ENCODE measurements at places on chromosomes 11 and 22.

GRCh38 chr22:19887256-19887985, 32.7 kb upstream of the GNB1L start:
- DNase-seq, result no peak

DNA sequence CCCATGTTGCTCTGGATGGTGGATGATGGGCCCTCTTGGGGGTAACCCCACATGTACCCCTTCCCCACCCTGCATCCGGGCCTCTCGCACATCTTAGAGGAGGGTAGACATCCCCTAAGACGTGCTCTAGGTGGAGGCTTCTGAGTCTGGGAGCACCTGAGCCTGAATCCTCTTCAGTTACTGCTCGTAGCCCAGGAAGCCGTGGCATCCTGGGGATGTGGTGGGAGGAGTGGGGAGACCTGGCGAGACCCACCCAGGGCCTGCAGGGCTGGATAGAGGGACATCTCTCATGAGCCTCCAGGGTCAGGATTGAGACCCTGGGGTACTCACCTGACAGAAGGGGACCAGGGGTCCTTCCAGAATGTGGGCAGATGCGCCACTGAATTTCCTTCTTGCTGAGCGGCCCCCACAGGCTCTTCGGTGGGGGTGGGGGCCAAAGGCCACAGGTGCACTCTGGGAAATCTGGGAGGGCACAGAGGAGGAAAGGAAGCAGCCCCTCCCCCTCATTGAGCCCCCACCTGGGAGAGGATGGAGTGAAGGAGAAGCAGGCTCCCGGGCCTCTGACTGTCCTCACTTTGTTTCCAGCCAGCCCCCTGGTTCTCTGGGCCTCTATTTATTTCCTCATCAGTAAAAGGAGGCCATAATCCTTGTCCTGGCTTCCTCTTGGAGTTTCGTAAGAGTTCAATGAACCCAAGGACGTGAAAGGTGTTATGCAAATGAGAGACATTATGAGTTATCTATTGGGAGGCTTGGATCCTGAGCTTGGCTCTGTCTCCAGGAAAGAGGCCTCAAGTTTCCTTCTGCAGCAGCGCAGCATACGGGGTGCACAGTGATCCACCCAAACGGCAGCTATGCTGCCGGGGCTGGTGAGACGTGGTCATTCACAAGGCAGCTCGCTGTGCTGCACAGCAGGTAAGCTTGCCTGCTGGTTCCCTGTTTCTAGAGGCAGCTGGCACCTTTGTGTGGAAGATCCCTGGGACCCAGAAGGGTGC, 31.2 kb downstream of the KCNJ4 start:
- no peak for DNase-seq

DNA sequence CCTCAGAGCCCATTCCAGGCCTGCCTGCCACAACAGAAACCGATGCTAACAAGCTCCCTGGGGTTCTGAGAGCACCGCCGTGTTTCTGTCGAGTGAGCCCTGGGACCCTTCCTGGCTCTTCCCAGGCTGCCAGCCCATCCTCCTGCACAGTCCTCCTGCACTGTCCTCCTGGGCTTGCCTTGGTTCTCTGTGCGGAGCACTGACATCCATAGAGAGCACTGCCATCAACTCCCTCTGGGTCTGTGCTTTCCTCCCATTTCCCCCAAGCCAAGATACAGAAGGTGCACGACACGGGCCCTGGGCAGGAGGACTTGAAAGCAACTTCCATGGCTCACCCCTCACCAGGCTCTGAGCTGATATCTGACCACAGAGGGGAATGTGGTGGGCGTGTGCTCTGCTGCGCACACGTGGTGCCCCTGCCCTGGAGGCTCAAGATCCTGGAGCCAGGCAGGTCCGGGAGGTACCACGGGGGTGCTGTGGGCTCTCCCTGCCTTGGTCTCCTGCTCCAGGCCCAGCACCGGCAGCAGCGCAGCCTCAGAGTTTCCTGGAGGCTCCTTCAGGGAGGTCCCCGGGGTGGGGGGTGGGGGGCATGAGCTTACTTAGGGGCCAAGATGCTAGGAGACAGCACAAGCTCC, 304.2 kb downstream of the BRD1 start:
- DNase-seq, result no peak

DNA sequence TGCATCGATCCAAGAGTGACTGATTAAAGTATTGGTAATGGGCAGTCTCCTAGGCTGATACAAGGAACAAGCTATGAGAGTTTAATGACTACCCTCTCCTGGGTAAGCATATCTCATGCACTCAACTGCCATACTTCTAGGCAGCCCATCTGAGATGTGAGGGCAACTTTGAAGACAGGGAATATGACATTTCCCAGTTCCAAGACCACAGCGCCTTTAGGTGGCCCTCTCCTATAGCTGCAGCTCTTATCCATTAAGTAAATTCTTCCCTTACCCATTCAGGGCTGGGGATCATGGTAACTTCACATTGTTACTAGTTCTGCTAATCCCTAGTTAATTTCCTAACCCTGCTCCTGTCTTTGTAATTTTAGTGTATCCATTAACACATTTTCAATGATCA, 157.3 kb upstream of the CTSC start:
- no peak for DNase-seq

DNA sequence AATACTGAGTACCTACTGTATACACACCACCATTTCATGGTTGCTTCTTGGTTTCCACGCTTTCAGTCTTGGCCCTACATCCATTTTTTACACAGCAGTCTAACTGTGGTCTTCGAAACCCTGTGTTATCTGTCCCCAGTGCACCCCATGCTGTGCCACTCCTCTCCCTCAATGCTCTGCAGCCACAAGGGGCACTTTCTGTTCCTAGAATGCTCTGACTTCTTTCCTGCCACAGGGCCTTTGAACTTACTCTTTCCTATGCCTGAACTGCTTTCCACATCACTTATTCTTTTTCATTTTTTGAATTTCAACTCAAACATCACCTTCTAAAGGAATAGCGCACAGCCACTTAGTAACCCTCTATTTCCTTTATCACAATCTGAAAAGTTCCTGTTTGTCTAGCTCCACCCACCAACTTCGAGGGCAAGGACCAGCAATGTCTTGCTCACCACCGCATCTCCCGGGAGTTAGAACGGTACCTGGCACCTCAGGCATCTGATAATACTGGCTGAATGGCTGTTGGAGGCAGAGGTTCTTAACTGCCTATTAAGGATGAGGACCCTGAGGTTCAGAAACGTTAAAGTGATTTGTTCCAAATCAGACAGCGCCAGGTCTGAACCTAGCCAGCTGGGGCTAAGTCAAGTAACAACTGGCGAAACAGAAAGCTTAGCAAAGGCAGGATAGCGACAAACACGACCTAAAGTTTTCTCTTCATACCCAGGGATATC, 568 bp downstream of the ALG8 start:
- peak; percentile 23 for DNase-seq

DNA sequence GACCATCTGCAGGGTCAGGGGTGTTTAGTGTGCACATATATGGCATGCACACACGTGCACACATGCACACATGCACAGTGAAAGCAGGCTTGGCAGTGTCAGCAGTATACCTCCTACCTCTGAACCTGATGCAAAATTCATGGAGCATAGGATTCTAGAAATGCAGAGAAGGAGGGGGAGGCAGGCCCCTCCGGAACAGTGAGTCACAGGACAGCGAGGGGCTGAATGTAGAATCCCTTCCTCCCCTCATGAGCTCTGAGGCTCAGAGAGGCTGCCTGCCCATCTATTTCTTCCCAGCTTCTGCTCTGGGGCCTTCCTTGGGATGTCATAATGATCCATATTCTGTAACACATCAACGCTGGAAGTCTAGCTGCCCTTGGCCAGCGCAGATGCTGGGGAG, 66.7 kb upstream of the NECTIN1 start:
- no peak for DNase-seq

DNA sequence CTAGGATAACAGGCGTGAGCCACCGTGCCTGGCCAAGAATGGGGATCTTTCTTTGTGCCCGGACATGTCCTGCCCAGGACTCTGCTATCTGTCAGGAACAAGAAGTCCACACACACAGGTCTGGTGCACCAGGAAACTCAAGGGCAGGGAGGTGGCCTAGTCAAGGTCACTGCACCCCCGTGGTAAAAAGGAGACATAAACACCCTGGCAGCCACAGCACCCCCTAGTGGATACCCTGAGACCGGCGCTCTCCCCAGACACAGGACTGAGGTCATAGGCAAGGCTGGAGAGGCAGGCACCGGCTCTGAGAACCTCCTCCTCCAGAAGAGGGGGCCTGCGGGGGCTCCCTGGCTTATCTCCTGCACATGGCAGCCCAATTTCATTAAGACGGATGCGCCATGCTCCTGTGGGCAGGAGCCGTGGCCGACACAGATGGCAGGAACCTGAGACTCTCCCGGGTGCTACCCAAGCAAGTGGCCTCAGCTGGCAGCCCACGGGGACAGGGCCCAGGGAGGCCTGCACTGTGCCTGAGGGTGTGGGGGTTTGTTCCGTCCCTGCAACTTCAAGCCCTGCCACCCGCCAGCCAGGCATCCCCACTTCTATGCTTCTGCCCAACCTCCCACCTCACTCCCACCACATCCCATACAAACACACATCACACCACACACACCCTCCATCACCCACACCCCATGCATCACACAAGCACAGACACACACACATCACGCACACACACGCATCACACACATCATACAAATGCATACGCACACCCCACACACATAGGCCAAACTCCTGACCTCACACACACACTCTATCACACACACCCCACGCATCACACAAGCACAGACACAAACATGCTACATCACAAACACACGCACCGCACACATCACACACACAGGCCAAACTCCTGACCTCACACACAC, 19.6 kb downstream of the MACROD1 start:
- DNase-seq, result peak; percentile 35

GRCh38 chr11:40337118-40337517, 1122.3 kb downstream of the LRRC4C start:
- no peak for DNase-seq

GRCh38 chr11:115931548-115932083, 427.4 kb upstream of the CADM1 start:
- no peak for DNase-seq

DNA sequence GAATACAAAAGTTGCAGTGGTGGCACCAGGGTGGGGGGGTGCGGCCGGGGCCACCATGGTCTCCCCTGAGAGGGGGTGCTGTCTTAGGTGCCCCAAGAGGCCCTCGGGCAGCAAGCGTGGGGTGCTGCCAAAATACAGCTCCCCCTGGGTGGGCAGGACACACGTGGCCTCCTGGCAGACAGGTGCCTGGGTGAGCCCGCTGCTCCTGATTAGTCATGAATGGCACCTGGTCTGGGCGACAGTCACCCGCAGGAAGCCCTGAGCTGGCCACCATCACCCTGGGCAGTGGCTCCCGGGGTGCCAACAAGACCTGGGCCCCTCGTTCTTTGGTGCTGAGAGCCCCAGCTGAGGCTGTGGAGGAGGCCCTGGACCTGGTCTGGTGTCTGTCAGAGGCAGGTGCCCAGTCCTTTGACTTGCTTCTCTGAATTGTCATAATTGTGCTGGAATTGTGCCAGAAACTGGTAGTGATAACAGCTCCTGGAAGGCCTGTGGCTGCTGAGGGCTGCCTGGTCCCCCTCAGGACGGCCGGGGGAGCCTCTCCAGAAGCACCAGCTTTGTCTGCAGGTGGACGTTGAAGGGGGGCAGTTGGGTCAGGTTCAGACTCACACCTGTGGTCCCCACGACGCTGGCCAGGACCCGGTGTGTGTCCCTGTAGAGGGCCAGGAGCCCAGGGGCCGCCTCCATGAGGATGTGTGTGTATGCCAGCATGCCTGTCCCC, 14.8 kb downstream of the ALG12 start:
- DNase-seq, result no peak

DNA sequence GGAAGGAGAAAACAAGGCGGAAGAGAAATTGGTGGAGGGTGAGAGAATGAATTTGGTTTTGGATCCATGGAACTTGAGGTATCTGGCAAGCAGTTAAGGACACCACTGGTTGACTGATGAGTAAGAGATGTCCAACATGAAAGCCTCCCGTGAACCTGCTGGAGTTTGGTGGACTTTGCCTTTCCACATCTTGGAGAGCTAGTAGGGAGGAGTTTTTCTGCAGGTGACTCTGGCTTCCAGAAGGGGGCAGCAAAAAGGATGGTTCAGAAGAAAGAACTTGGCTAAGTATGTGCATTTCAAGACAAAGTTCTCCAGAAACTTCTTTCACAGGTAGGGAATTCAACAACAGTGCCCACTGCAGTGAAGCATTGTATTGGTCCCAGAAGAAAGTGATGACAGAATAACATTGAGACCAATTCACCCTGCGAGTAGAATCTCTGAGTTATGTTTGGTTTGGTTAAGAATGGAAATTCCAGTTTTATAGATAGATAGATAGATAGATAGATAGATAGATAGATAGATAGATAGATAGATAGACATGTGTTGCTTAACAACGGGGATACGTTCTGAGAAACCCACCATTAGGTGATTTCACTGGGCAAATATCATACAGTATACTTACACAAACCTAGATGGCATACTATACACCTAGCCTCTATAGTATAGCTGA, 28.5 kb downstream of the DCDC1 start:
- no peak for DNase-seq

DNA sequence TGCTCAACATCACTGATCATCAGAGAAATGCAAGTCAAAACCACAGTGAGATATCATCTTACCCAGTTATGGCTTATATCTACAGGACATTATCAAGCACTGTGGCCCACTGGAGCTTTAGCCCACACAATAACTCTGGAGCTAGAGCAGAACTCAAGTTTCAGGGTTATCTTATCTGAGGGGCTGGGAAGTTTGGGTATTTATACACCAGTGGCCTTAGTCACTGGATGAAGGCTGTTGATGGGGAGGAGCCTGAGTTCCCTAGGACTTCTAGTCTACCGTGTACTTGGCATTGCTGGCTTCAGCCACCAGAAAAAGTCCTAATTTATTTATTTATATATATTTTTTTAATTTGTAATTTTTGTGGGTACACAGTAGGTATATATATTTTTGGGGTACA, 19.3 kb downstream of the HSD17B12 start:
- no peak for DNase-seq
